ENCODE measurements at places on chromosomes 5 and 9.

GRCh38 chr5:62886603-62887315, 308.1 kb downstream of the LRRC70 start:
- DNase-seq = no peak

DNA sequence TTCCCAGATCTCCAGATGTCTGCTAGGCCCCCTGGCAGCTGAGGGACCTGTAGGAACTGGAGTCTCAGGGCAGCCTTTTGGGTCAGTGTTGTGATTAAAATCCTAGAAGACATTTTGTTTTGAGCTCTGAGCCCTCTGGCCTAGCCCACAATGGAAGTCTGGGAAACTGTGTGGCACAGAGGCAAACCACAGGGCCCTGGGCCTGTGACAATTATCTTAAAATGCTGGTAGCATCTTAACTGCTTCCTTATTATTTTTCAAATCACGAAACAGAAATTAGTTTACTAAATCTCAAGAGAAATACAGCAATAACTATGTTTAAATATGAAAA, 125.5 kb downstream of the STARD4 start:
- DNase-seq = no peak

GRCh38 chr5:4630031-4630430, 510.1 kb upstream of the ADAMTS16 start:
- DNase-seq = no peak

DNA sequence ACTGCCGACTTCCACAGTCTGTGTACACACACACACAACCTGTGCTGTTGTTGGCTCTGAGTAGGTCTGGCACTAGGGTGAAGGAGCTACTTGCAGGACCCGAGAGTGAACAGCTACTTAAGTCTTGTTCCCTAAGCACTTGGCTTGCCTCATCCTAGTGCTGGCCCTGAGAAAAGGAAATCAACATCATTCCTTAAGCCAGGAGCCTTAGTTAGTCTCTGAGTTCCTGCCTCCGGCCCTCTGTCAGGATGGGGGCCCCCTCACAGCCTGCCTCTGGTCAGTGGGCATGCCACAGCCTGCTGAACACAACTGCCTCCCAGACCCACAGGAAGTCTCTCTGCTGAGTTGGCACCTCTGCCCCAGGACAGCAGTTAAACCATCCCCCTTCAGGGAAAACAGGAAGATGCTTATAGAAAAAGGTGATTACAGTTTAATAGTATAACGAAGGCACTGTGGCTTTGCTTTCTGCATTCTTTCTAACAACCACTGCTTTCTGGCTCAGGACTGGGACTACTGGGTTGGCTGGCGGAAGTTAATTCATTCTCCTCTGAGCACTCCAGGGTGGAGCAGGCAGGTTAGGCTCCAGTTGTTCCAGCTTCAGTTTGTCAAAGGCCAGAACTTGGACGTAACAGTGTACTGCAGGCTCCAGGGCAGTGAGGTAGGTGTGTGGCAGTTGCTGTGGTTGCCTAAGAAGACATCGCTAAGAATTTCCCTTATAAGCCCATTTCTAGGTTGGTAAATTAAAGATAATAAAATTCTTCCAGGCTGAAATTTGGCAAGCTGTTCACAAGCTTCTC, 2.8 kb downstream of the MAMDC2 start:
- DNase-seq = no peak

Measured in Karpas-422 (cell line).